ENCODE measurements at places on chromosomes 2 and 18.

GRCh38 chr18:23037646-23038045, 97.6 kb upstream of the CABLES1 start:
- DNase-seq, result no peak

GRCh38 chr2:238370094-238370822, 49.9 kb downstream of the TRAF3IP1 start:
- no peak for DNase-seq

GRCh38 chr2:974054-974453, 23.4 kb downstream of the SNTG2 start:
- DNase-seq, result no peak

GRCh38 chr18:21064347-21064746, 47.3 kb downstream of the ROCK1 start:
- DNase-seq, result no peak

DNA sequence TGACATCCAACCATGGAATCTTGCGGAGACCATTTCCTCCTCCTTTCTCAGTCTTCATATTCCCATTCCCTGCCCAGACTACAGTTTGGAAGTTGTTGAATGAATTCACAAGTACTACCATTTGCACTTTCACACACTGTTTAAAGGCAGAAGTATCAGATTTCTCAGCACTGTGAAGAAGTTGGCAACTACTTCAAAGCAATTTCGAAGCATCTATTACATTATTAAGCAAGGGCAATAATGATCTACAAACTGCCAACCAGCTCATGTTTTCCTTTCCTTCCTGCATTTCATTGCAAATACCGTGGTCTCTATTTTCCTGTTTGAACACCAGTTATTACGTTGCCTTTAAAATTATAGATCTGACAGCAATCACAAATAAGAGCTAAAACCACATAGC, 105.5 kb downstream of the IRS1 start:
- DNase-seq, result no peak

GRCh38 chr2:107136733-107137132, 250.8 kb upstream of the ST6GAL2 start:
- DNase-seq, result no peak

GRCh38 chr18:35581898-35582641, 530 bp downstream of the GALNT1 start:
- peak; percentile 74 for DNase-seq

- DNase-seq, result peak; percentile 11
Observed at GRCh38 chr2:73176205-73176880, 26.0 kb upstream of the NOTO start.

DNA sequence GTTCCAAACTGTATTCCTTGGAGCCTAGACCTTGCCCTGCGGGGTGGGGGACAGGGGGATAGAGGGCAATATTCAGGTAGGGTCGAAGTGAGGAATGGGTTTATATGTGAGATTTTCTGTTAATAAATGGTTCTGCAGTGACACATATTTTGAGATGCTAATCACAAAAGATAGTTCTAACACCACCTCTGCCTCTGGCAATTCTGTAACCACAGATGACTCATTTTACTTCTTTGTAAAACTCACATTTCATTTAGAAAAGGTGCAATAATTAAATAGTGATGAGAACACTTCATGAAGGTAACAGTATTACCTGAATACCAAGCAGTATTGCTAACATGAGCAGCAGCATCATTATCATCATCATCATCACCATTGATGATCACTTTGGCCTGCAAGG, 306.6 kb downstream of the SUCLG1 start:
- DNase-seq, result no peak

GRCh38 chr18:35171315-35171987, 69.4 kb upstream of the ZNF397 start:
- DNase-seq, result no peak

GRCh38 chr2:203002054-203002821, 12.4 kb upstream of the NBEAL1 start:
- no peak for DNase-seq

DNA sequence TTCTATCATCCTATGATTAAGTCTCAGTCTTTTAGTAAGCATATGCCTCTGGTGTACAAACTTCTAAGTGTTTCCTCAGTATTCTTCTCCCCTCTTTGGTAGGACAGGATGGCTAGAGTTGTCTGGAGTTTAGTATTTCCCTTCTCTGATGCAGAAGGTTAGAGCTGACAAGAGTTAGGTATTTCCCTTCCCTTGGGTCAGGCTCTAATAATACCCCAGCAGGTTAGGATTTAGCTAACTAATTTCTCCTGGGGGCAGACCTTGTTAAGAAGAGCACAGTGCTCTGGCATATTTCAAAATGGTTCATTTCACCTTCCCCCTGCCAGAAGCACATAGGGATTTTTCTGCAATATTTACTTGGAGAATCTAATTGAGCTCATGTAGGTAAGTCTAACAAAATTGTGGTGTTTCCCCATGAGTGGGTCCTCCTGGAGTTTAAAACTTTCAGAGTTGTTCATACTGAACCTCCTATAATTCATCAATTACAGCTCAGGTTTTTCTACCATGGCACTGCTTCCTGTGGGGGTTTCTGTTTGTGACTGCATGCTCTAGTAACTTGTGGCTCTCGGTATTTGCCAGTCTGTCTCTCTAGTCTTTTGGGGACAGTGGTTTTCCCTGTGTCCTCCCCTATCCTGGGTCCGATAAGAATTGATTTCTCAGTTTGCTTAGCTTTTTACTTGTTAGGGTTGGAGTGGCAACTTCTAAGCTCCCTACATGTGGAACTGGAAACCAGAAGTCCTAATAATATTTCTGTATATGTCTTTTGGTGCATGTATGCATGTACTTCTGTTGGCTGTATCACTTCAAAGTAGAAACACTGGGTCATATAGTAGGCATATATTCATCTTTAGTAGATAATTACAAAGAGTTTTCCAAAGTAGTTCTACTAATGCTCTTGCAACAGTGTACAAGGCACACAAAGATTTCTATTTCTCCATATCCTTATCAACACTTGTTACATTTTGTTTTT, 77.7 kb downstream of the GDF7 start:
- DNase-seq, result no peak

GRCh38 chr2:234678711-234679110, 181.8 kb upstream of the ARL4C start:
- no peak for DNase-seq

DNA sequence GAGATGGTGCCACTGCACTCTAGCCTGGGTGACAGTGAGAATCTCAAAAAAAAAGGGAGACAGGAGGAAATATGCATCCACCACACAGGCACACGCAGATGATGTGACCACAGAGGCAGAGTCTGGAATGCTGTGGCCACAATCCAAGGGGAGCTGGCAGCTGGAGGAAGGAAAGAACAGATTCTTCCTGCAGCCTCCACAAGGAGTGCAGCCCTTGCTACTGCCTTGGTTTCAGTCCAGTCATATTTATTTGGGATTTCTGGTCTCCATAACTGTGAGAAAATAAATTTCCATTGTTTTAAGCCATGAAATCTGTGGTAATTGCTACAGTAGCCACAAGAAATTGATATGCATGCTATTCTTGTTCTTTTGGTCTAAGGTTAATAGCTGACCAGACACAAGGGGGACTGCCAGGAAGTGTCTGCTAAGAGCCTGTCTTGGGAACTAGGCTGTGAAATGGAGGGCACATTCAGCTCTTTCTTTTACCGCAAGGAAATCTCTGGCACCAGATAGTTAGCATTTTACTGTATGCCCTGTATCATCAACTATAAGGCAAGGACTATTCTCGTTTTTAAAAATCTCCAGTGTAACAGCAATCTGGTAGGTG, 133.1 kb upstream of the SEC11C start:
- no peak for DNase-seq

DNA sequence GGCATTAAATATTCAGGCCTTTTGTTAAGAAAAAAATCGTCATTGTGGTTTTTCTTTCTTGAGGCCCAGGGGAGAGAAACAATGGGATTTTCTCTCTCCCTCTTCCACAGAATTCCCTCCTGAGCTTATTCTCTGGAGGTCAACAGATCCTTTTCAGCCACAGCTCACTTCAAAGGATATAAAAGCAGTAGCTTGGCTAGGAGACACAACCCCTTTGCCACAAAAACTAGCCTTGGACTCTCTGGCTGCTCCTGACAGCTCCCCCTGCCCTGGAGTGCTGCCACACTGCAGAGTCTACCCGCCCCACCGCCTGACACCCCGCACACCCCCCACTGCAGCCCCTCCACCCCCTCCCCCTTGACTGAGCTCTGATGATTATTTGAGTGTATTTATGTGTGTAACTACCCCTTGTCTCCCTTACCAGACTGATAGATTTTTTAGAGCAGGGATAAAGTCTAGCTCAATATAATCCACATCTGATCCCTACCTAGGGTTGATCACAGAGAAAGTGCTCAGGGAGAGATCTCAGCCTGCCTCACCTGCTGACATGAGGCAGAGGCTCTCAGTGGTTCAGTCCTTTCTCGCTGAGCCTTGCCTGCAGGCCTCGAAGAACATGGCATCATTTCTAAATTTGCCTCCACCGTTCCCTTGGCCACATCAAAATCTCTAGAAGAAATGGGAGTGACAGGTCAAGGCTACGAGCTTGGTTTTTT, 132.2 kb upstream of the SP5 start:
- no peak for DNase-seq

DNA sequence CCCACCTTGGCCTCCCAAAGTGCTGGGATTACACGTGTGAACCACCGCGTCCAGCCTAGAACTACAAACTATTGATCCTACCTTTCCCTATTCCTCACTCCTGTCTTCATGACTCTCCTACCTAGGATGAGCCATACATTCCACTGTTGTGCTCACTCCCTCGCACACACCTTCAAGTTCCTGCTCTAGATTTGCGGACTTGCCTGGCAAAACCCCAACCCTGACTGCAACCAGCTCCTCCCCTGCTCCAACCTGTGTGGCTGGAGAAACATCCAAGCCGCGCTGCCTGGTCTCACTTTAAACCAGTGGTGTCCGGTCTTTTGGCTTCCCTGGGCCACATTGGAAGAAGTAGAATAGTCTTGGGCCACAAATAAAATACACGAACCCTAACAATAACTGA, 5.0 kb upstream of the DNPEP start:
- no peak for DNase-seq

- peak; percentile 55 for DNase-seq
Observed at GRCh38 chr2:132849118-132849517, 179.1 kb upstream of the LYPD1 start.

GRCh38 chr2:163703386-163703785, 32.4 kb downstream of the FIGN start:
- no peak for DNase-seq

DNA sequence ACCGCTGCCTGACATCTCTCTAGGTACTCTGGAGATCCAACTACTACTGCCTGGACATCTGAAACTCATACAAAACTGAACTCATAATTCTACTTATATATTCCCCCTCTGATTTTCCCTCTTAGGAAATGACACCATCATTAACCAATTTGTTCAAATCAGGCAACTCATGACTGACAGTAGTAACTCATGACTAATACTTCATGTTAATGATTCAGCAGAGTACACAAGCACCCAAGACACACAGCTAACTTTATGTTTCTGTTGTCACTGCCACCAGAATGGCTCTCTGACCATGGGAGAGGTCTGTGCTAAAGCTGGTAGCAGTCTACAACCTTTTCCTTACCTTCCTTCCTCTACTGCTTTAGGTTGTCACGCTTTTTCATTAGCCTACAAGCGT, 91.1 kb downstream of the ITSN2 start:
- no peak for DNase-seq

GRCh38 chr18:44945888-44946401, 265.3 kb downstream of the SETBP1 start:
- DNase-seq, result no peak

DNA sequence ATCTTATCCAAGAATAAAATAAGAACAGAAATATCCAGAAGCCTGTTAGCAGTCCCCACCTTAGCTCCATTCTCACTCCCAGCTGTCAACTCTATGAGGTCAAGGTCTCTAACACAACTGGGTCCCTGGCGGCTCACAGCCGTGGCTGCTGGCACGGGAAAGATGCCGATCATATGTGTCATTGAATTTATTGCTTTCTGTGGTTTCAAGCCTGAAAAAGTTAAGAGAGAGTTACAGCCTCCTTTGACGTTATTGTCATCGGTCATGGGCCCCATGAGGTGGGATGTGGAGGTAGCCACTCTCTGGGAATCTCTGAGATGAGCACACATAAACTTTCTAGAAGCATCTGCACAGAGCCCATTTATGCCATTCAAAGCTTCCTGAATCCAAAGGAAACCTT, 28.7 kb upstream of the CABLES1 start:
- DNase-seq, result peak; percentile 32

DNA sequence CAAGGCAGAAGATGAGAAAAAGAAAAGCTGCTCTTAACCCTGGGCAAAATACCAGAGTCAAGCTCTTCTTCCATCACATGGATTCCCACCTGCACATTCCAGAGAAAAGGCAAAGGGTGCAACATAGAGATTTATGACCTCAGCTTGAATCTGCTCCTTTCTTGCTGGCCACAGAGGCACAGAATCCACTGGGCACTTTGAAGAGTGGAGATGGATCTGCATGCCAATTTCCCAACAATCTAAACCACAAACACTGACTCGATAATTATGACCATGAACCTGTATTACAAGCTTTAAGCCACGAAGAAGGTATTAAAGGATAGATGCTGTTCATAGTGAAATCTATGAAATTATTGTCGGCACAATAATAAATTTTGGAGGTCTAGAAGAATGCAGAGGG, 237.3 kb downstream of the PID1 start:
- no peak for DNase-seq

DNA sequence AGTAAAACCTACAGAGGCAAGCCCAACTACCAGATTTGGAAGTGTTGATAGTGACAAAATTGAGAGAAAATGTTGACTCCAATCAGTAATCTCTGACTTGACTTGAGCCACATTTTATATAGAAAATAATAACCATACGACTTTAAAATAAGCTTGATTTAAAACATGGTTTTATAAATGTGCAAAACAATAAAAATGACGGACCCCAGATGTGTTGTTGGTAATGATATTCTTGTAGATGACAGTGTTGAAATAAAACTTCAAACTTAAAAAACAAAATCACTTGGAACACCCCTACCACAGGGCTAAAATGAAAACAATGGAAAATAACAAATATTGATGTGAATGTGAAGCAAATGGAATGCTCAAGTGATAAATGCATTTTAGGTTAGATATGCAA, 188.1 kb downstream of the SRBD1 start:
- no peak for DNase-seq

GRCh38 chr18:7848054-7848412, 280.9 kb downstream of the PTPRM start:
- no peak for DNase-seq

GRCh38 chr2:209368914-209369313, 54.9 kb upstream of the MAP2 start:
- DNase-seq, result no peak

- DNase-seq, result no peak
Observed at GRCh38 chr2:80396276-80396675, 91.7 kb upstream of the LRRTM1 start.

GRCh38 chr2:217947383-217948350, 55.1 kb downstream of the TNS1 start:
- DNase-seq, result no peak

- DNase-seq, result no peak
Observed at GRCh38 chr2:73762571-73762970, 17.3 kb downstream of the DUSP11 start.

- no peak for DNase-seq
Observed at GRCh38 chr18:29841631-29842030, 1200.9 kb downstream of the DSC3 start.

- DNase-seq, result peak; percentile 4
Observed at GRCh38 chr18:64244571-64244970, 95.7 kb upstream of the LINC00305 start.

- no peak for DNase-seq
Observed at GRCh38 chr2:48254839-48255238, 275.1 kb upstream of the STON1 start.

Data from muscle of back (tissue), 13 donors.